HFF-Myc (cell line): ENCODE measurements at places on chromosomes 16 and 17.

- no peak for DNase-seq
Observed at GRCh38 chr16:56589141-56590039, at the start of gene MT3. Gene MT3 (plus strand): TSS chr16:56589528. CDS start chr16:56589591, 63 bp downstream.

DNA sequence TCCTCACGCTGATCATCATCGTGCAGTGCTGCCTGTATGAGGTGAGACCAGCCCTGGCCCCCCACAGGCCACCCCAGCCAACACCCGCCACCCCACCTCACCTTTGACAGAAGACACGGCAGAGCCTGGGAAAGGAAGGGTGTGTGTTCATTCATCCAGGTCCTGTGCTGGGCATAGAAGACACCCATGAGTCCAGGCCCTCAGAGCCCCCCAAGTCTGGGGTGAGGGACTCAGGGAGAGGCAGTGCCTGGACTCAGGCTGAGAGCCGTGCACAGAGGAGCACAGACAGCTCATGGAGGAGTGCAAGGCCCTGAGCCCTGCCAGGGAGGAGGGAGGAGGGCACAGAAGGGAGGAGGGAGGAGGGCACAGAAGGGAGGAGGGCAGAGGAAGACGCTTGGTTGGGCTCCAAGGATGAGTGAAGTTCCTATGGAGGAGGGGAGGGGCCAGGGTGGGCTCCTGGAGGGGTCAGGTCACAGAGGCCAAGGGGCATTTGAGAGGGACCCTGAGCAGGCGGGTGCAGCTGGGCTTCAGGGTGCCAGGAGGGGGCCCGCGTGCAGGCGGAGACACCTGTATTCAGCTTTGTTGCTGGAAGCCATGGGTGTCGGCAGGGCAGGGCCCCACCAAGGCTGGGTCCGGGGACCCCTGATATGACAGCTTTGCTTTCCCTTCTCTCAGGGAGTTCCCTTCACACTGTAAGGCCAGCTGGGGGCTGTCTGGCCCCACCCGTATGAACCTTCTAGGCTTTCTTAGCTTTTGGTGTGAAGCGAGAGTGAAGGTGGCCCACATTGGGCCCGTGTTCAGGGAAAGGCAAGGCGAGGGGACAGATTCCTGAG lies 11.4 kb downstream of the TAX1BP3 start:
- DNase-seq, result no peak

DNA sequence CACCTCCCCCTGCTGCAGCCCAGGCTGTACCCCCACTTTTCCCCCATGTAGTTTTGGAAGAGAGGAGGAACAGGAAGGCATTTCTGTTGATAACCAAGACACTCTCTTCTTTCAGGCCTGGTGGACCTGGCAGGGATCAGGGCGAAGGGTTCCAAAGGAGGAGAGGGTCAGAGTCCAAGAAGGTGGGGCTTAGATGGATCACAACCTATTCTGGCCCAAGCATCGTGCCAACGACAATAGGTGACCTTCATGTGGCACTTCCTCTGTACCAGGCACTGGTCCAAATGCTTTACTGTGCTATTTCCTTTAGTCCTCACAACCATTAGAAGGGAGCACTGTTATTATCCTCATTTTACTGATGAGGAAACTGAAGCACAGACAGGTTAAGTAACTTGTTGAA lies 84.3 kb downstream of the TMEM132E start:
- DNase-seq, result no peak

DNA sequence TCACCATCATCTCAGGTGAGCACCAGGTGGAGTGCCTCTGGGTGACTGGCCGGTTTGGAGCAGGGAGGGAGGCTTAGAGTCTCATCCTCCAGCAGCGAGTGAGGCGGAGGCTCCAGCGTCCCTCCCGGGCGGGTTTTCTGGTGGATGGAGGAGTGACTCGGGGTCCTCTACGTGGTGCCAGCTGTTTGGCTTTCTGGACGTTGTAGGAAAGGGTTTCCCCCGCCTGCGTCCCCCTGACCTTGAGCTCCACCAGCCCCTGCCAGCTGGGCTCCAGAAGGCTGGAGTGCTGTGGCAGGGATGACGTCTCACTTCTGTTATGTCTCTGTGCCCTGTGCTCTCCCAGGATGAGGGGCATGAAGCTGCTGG lies 522 bp downstream of the DNASE1 start:
- no peak for DNase-seq

GRCh38 chr17:27109346-27109745 lies 184.6 kb upstream of the WSB1 start:
- no peak for DNase-seq

DNA sequence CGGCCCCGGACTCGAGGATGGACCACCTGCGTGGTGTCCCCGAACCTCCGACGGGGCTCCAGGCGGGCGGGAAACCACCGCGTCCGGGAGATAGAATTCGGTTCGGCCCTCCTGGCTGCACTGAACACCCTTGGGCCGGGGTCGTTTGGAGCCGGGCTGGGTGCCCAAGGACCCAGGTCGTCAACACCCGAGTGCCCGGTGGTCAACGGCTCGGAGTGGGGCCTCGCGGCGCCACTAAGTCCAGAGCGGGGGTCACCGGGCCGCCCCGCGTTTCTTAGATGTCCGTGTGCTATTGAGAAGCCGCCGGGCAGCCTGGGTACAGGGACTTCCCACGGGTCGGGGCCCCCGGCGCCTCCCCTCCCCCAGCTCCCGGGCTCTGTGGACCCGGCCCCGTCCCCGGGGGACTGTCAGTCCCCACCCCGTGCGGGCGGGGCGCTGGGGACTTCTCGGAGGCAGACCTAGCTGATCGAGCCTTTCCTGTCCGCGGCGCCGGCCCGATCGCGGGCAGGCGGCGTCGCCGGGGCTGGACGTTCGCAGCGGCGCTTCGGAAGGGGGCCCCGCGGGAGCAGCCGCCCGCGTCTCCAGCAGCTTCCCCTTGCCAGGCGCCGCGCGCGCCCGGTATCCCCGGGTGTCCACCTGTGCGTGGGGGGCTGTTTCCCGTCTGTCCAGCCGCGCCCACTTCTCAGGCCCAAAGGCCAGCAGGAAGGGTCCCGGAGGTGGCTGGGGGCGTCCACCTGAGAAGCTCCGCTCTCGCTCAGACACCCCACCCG lies 655 bp upstream of the NPTX1 start:
- no peak for DNase-seq

GRCh38 chr17:62781356-62781755 lies 26.8 kb downstream of the MARCHF10 start:
- DNase-seq, result no peak

DNA sequence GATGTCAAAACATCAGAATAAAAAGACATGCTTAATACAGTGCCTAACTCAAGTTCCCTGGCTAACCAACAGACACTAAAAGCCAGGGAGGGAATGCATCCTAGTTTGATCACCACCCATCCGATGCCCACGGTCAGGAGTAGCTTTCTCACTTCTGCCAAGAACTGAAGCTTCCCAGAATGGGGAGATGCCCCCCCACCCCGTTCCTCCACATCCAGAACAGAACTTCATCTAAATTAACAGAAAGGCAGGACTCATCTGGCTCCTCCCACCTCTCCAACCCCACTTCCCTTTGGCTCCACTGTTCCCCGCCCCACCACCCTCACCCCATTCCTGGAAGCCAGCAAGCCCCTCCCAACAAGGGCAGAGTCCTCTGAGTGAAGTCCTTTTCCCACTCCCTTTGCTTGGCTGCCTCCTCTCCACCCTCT lies 33.7 kb downstream of the GDE1 start:
- DNase-seq, result no peak

GRCh38 chr17:29107084-29107483 lies 64.1 kb downstream of the PIPOX start:
- no peak for DNase-seq

DNA sequence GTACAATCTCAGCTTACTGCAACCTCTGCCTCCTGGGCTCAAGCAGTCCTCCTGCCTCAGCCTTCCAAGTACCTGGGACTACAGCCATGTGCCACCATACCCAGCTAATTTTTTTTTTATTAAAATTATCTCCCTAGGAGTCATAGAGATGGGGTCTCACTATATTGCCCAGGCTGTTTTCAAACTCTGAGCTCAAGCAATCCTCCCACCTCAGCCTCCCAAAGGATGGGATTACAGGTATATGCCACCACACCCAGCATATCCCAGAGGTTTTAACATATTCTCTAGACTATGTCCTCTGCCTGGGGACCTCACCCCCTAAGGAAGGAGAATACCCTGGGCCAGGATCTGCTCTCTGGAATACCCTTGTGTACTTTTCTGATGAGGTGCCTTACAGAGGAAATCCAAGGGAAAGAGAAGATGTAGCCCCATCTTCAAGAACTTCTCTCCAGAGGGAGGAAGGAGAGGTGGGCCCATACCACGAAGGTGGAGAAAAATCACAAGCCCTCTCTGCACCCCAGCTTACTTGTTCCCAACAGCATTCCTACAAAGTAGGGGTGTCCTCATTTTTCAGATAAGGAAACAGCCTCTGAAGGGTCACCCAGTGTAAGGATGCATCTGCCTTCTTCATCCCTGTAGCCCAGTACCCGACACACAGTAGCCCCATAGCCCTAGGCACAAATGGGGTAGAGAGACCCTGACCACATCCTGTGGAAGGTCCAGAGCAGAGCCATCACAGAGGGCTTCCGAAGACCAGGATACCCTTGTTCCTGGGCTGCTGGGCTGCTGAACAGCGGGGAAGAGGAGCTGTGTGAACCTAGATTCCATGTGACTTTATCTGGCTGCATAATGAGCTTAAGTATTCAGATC lies 151.6 kb downstream of the SOCS1 start:
- DNase-seq, result no peak

DNA sequence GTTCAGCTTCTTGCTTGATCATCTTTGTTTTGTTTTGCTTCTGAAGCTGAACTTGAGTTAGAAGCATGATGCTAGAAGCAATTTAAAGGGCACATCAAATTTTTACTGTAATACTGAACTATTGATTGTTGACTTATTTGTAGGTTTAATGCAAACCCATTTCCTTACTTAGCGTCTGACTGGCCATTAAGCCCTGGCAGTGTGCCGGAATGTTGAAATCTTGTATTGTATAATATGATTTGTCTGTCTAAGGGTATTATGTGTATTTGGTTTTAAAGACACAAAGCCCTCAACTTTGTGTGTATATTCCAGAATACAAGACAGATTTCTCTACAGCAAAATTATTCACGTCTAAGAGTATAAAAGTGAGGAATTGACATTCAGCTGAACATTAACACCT lies 39.7 kb downstream of the NUP93 start:
- DNase-seq, result no peak

GRCh38 chr17:75249564-75249963 lies 11.8 kb downstream of the GGA3 start:
- DNase-seq, result no peak

DNA sequence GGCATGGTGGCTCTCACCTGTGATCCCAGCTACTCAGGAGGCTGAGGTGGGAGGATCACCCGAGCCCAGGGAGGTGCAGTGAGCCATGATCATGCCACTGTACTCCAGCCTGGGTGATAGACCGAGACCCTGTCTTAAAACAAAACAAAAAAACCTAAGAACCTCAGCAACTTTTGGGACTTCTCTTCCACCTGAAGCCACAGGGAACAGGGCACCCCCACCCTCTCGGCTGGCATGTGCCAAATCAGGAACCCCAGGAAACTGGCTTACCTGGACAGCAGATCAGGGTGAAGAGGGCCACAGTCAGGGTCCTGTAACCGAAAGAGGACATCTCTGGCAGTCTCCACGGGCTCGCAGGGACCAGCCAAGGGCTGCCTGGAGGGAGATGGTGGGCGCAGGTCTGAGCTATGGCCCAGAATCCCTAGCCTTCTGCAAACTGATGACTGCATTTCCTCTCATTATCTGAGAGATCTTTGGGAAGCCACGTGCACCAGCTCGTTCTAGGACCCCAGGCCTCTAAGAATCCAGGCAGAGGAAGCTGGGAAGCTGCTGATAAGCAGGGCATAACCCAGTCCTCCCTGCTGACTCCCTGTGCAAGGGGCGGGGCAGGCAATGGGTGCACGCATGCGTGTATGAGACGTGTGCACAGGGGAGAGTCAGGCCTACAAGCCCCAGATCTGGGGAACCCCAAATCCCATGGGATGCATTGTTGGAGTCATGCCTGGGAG lies 8.4 kb downstream of the PRR29 start:
- no peak for DNase-seq

- no peak for DNase-seq
Observed at GRCh38 chr16:53692146-53692545, 11.5 kb downstream of the RPGRIP1L start.
